Inflammatory macrophage treated with lipopolysaccharide for 1 hour (primary cell): ENCODE measurements at places on chromosomes 1 and 21.

GRCh38 chr1:206702803-206703202, 18.1 kb downstream of the MAPKAPK2 start:
- no peak for DNase-seq

DNA sequence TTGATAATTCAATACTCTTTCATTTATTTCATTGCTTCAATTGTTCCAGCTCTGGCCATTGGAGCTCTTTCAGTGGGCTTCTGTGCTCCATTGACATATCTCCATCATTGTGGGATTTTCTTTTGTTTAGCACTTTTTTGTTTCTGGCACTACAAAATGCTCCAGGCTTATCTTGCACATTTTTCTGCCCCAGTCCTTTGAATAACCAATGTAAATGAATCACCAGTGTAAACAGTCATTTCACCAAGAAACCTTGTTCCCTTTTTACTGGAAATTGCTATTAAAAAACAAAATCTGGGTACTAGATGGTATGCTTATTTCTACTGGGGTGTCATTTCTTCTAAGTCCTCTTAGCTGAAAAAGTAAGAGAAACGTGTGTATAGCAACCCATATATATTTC, 173.0 kb upstream of the LYPLAL1 start:
- no peak for DNase-seq

- no peak for DNase-seq
Observed at GRCh38 chr1:210764536-210764935, 369.4 kb downstream of the KCNH1 start.

GRCh38 chr21:30189773-30190172, 23.2 kb upstream of the CLDN17 start:
- no peak for DNase-seq

GRCh38 chr1:165487921-165488320, 43.0 kb upstream of the RXRG start:
- no peak for DNase-seq

DNA sequence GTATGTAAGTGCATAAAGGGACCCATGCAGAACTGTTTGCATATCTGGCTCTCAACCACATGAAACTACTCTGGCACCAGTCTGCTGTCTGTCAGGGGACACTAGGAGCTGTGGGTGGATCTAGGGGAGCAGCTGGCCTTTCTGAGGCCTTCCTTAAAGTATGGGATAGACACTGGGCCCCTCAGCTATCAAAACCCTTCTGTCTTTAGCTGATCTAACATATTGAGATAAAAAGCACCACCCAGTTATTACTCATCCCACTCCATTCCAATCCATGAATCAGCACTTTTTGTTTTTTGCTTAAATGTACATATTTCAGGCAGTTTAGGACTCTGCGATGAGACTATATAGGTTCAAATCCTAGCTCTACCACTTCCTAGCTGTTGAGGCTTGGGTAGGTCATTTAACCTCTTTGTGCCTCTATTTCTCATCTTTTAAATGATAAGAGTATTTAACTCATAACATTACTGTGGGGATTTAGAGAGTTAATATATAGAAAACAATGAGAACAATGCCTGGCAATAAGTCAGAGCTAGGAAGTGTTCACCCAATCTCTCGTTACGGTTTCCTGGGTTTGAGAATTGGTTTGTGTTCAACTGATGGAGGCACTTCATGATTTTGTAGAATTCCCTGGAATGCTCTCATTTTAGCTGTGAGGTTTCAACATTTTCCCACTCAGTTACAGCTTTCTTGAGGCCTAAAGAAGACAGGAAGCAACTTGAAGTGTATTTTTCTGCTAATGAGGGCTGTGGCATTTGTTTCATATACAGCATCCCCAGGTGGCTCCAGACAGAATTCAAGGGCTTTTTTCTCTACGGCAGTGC, 68.9 kb downstream of the LRIG2 start:
- DNase-seq, result no peak
